OCI-LY7 (cell line): ENCODE measurements at places on chromosomes 3 and 15. TPM values are rescaled to one million over a fixed set of nuclear protein-coding genes. Genes with fewer than 3 reads are reported as not detected.

B3GALNT1 gene
- not detected in 2 replicates for total RNA-seq

TCAIM gene
- total RNA-seq: 24.0 and 29.5 TPM in 2 replicates

GRAMD1C gene
- total RNA-seq: 6.4 and 6.8 TPM in 2 replicates

CLDN18 gene
- not detected in 2 replicates for total RNA-seq

RIOX2 gene
- 32.0 and 32.6 TPM in 2 replicates for total RNA-seq

GRIP2 gene
- not detected in 2 replicates for total RNA-seq

SELENOS gene
- total RNA-seq: 36.1 and 36.5 TPM in 2 replicates

PCOLCE2 gene
- total RNA-seq: not detected in 2 replicates

PLSCR4 gene
- total RNA-seq: not detected in 2 replicates

MED12L gene
- total RNA-seq: 32.7 and 33.8 TPM in 2 replicates

PLA2G4E gene
- total RNA-seq: not detected in 2 replicates

ARPP19 gene
- 92.9 and 101 TPM in 2 replicates for total RNA-seq

WNT5A gene
- 16.2 and 18.1 TPM in 2 replicates for total RNA-seq

ESYT3 gene
- not detected in 2 replicates for total RNA-seq

GCSAM gene
- total RNA-seq: 195 and 247 TPM in 2 replicates

MYLK gene
- not detected in 2 replicates for total RNA-seq

C3orf52 gene
- 11.2 and 17.9 TPM in 2 replicates for total RNA-seq

ADAMTS7 gene
- total RNA-seq: 0.08 and 0.11 TPM in 2 replicates

ARL14 gene
- not detected in 2 replicates for total RNA-seq

TMC3 gene
- total RNA-seq: not detected in 2 replicates

ROBO2 gene
- total RNA-seq: 4.1 and 4.8 TPM in 2 replicates

CBLB gene
- total RNA-seq: 38.5 and 51.6 TPM in 2 replicates

B3GNT5 gene
- 0.11 TPM in 1 of 2 replicates, not detected in the other for total RNA-seq

VIPR1 gene
- not detected in 2 replicates for total RNA-seq

TMEM108 gene
- total RNA-seq: not detected in 2 replicates

VEPH1 gene
- not detected in 2 replicates for total RNA-seq

ARGFX gene
- not detected in 2 replicates for total RNA-seq
